GM18507 (cell line): ENCODE measurements at places on chromosomes 7 and 10.

DNA sequence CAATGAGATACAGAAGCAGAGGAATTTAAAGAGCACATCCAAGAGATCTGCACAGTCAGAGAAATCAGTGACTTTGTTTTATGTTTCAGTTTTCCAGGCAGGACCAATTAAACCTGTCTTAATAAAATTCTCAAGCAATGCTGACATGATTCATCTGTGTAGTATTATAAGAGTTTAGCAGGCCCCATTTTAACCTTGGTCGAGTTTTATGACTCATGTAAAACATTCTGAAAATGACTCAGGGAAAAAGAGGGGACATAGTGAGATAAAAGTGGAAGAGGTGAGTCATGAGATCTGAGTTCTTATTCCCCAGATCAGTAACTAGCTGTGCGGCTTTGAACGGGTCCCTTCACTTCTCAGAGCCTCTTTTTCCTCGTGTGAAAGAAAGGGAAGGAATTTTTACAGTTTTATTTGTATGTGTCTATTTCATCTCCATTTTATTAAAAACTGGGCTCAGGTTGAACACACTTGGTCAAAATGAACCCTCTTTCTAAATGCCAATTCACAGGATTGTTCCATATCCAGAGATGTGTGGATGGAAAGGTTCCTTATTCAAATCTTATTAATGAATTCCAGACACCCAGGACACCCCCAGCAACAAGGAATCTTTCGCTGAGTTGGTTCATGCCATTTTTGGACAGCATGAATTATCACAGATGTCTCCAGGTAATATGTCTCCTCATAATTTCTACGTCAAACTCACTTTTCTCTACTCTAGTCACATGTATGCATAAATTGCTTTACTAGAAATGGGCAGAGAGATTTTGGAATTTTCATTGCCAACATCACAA, 143.2 kb downstream of the JAZF1 start:
- no peak for DNase-seq

- DNase-seq: no peak
Measured at GRCh38 chr10:24928163-24928562, 24.2 kb downstream of the PRTFDC1 start.

- DNase-seq: no peak
Measured at GRCh38 chr7:88344956-88345832, 38.5 kb upstream of the STEAP4 start.

GRCh38 chr10:101438881-101439391, 85.0 kb downstream of the BTRC start:
- no peak for DNase-seq

DNA sequence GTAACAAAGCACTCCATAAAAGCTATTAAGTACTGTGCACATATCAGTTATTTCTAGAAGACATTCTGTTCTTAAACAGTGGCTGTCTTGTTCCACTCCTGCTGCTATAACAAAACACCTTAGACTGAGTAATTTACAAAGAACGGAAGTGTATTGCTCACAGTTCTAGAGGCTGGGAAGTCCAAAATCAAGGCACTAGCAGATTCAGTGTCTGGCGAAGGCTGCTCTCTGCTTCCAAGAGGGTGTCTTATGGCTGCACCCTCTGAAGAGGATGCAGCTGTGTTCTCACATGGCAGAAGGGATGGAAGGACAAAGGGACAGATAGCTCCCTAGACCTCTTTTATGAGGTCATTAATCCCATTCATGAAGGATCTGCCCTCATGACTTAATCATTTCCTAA, 424.2 kb upstream of the ZMIZ1 start:
- no peak for DNase-seq

GRCh38 chr10:78231939-78232338, 198.3 kb downstream of the RPS24 start:
- no peak for DNase-seq

GRCh38 chr7:8060241-8060640, 91.6 kb downstream of the GLCCI1 start:
- DNase-seq: no peak

DNA sequence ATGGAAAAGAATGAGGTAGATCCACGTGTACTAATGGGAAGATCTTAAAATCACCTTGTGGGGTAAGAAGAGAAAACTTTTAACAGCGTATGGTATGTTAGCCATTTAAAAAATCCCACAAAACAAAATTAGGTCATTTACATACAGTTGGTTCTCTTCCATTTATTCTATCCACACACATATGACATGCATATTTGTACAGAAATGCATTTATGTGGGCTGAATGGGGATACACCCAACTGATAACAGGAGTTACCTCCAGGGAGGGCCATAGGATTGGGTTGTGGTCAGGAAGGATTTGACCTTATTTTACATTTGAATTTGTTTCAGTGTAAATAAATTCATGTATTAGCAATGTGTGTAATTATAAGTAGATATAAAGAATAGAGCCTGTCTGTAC, 71.5 kb downstream of the MCMBP start:
- DNase-seq: no peak
